NCI-H1092 (cell line): ENCODE measurements at places on chromosomes 16 and 17.

DNA sequence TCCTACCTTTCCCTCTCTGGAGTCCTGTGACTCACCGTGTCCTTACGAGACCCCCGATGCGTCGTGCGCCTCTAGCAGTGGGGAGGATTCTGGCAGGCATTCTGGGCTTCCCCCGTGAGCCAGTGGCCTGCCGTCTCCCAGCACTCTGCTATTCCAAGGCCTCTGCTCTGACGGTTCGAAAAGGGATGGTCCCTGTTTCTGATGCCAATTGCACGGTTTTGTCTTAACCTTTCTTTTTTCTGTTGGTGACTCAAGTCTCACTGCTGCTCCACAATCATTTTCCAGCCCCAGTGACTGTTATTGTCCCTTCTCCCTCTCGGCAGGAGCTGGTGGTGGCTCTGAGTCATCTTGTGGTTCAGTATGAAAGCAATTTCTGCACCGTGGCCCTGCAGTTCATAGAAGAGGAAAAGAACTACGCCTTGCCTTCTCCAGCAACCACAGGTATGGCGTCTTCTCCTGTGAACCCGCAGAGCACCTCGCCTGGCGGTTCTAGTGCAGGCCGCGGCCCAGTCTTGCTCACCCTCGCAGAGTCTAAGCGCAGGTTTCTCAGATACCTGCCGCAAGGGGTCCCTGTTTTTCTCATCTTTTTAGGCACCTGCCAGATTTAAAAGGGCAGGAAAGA is 100.1 kb upstream of the CHMP6 start:
- DNase-seq = no peak

DNA sequence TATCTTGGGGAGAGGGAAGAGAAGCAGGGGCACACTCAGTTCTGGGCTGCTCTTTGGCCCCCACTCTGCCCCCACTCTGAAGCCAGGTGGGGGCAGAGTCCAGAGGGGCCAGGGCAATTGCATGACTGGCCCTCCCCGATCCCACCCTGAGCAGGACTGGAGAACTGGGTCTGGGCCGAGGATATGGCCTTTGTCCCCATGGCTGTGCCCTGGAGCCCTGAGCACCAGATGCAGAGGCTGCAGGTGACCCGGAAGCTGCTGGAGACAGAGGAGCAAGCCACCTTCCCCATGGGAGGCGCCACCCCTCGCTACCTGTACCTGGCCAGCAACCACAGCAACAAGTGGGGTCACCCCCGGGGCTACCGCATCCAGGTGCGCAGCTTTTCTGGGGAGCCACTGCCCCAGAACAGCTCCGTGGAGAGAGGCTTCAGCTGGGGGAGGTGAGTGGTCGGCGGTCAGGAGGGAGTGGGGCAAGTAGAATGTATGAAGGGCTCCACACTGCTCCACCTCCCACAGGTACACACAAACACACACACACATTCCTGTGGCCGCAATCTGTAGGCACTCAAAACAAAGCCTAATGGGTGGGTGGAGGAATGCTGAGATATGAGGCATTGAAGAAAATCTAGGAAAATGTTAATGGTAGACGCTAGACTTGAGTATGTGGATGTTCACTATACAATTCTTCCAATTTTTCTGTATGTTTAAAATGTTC is 21.4 kb downstream of the AOC3 start:
- no peak for DNase-seq

GRCh38 chr17:59601130-59601529 is 18.6 kb upstream of the CLTC start:
- no peak for DNase-seq

GRCh38 chr17:74779501-74779900 is 3.4 kb upstream of the NAT9 start:
- DNase-seq = no peak

DNA sequence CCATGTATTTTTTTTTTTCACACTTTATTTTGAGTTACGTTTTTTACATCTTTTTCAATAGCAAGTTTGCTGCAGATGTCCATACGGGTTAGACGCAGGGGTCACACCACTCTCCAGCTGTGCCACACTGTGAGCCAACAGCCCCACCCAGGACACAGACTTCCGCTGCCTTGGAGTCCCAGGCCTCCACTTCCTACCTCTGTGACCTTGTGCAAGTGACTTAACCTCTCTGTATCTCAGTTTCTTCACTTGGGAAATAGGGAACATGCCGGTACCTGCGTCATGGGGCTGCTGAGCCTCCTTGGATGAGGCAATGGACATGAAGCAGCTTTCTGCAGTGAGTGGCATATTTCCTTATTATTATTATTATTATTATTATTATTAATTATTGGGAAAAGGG is 3.3 kb upstream of the PITPNA start:
- no peak for DNase-seq

GRCh38 chr16:84524346-84524920 is 20.0 kb upstream of the MEAK7 start:
- DNase-seq = no peak

DNA sequence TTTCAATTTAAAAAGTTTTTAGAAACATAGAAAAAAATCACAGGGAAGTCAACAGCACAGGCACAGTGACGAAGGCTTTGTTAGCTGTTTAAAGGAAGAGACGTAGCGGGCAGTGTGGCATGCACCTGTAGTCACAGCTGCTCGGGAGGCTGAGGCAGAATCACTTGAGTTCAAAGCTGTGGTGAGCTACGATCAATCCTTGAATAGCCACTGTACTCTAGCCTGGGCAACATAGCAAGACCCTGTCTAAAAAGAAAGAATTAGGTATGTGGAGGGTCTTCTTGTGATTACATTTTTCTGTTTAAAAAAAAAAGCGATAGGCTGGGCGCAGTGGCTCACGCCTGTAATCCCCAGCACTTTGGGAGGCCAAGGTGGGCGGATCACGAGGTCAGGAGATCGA is 50.1 kb downstream of the FOXK2 start:
- no peak for DNase-seq

DNA sequence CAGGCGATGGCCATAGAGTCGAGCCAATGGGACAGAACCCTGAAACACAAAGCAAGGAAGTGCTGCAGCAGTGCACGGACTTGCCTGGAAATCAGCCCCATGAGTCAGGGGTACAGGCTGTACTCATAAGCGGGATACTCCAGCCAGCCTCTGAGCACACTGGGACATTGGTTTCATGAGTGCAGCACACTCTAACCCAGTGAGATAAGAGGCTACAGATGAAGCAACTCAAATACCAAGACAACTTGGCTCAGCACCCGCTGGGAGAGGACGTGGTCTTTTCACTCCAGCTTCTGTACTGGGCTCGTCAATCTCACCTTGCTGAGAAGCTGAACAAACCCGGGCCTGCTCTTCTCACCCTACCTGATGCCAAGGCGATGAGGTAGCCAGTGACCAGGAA is 98.2 kb downstream of the AXIN2 start:
- DNase-seq = no peak

GRCh38 chr17:59842901-59843652 is 49.7 kb downstream of the TUBD1 start:
- no peak for DNase-seq

- DNase-seq = no peak
These were observed 36.7 kb downstream of the TMEM238L start for GRCh38 chr17:10767232-10767631.

DNA sequence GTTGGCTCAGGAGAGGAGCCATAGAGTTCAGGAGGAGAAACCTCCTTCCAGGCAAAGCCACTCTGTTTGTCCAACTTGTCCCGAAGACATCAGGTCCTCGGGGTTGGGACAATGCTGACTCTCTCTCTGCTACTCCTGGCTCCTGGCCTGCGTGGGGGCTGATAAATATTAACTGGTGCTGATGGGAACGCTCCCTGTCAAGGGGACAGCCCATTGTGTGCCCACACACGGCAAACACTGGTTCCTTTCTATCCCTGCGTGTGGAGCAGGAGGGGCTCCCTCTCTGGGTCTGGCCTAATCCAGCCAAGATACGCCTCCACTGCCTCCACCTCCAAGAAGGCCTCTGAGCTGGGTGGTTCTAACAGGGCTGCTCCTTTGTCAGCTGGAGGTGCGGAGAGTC is 4.4 kb downstream of the KIF19 start:
- DNase-seq = no peak

- DNase-seq = no peak
These were observed 14.7 kb downstream of the DRC3 start for GRCh38 chr17:17987187-17987896.

- no peak for DNase-seq
These were observed 26.5 kb upstream of the PHF12 start for GRCh38 chr17:28977659-28978355.

GRCh38 chr16:58863042-58863441 is 128.9 kb upstream of the GOT2 start:
- no peak for DNase-seq

- DNase-seq = no peak
These were observed 816.2 kb upstream of the SOX9 start for GRCh38 chr17:71304498-71305158.

DNA sequence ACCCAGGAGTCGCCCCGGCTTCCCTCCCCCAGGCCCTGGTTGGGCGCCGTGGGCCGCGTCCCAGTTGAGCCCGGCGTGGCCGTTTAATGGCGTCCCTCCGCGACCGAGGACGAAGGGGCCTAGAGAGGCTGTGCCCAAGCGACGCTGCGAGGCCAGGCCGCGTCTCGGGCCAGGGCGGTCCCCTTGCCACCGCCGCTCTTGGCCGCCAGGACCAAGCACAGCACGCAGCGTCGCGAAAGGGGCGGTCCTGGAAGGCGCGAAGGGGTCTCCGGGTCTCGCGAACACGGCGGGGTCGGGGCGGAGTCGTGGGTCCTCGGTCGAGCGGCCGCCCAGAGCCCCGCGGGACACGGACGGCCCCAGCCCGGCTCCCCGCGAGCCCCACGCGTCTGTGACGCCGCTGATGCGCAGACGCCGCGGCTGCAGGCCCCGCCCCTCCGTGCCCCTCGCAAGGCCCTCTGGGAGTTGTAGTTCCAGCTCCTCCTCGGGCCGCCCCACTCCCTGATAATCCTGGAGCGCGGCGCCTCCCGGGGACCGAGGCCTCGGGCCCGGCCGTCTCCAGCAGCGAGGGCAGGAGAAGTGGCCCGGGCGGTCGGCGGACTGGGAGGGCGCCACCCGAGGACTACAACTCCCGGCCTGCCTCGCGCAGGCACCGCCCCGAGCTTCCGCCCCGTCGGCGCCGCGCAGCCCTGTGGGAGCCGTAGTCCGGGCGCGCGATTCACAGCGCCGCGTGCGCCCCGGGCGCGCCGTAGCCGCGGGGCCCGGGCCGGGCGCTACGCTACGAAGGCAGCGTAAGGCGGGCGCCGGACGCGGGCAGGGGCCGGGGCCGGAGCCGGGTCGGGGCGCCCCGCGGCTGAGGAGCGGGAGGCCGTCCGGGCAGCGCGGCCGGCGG is at the start of gene CAPN15:
Gene CAPN15 (plus strand): TSS at position 698 of the 889 bp plus-strand sequence. CDS start 19,127 bp downstream, outside the sequence.
- peak; percentile 92 for DNase-seq

GRCh38 chr16:66878067-66878466 is 2.2 kb upstream of the PDP2 start:
- DNase-seq = no peak

DNA sequence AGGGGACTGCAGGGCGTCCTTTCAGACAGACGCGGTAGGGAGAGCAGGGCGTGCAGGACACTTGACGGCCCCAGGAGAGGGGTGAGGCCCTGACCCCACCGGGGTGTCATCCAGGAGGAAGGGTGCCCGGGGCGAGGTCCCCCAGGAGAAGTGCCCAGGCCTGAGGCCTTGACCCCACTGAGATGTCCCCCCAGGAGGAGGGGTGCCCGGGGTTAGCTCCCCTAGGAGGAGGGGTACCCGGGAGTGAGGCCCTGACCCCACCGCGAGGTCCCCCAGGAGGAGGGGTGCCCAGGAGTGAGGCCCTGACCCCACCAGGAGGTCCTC is 27.2 kb upstream of the METRNL start:
- DNase-seq = no peak

DNA sequence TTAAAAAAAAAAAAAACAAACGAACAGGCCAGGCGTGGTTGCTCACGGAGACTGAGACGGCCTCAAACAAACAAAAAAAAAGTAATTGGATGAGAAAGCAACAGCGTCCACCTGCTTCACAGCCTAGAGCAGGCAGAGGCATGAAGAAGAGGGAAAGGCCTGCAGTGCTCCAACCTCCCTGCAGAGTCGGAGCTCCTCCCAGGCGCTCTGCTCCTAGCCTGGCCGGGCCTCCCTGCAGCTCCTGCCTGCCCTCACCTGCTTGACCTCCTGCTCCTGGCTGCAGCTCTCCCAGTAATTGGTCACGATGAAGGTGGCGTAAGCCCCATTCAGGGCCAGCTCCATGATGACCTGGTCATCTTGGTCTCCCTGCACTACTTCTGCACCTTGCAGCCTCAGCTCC is 5.5 kb downstream of the NMRAL1 start:
- no peak for DNase-seq

- no peak for DNase-seq
These were observed 107.8 kb downstream of the MSI2 start for GRCh38 chr17:57363998-57364643.

DNA sequence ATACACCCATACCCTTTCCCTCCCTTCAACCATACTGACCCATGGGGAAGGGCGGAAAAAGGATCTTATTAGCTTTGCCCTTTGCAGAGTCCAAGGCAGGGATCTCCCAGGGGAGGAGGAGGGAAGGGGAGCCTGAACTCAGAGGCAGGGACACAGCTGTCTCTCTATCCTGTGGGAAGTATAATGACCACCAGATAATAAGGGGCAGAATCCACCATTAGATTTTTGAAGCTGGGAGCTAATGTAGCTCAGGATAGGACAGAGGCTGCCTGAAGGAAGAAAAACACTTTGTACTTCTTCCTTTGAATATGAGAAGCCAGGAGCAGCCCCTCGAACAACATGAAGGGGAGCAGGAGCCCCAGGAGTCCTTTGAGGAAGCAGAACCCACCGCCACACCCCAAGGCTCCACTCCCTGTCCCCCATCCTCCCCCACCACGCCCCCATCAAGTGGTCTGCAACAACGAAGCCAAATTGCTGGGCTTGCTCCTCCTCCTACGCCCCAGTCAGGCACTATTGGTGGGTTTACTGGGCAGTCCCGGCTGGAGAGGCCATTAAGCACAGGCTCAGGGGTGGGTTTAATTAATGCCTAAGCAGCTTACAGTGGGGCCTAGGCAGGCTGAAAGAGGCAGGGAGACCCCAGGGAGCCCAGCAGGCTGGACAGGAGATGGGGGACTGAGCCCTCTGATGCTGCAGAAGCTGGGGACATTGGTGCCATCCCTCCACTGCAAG is 5.3 kb downstream of the MPP2 start:
- DNase-seq = no peak

GRCh38 chr16:49839017-49839825 is 16.7 kb downstream of the ZNF423 start:
- DNase-seq = no peak

DNA sequence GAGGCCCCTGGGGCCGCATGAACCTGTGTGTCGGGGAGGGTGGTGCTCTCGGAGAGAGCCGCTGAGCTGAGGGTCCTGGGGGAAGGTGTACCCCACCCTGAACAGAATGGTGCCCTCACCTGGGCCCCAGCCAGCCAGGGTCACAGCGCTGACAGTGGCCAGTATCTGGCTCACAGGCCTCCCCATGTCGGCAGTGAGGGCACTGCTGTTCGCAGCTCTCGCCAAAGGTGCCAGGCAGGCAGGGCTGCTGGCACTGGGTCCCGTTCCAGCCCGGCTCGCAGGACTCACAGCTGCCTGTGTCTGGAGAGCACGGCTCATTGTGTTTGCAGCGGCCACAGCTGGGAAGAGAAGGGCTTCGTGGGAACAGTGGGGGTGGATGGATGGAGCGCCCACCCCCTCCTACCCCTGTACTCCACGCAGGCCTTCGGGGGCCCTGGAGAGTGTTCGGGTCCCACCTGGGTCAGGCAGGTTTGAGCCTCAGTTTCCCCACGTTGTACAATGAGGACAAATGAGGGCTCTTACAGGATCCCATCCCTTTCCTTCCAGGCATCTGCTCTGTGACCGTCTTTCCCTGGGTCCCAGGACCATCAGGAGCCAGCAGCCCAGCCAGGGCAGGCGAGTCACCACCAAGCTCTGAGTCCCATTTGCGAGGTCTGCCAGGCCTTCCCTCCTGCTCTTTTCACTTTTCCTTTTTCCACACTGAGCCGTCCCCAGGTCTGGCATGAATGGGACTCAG is 5.0 kb downstream of the SCARF1 start:
- DNase-seq = peak; percentile 17
